ENCODE measurements at places on chromosomes 13 and 19.

DNA sequence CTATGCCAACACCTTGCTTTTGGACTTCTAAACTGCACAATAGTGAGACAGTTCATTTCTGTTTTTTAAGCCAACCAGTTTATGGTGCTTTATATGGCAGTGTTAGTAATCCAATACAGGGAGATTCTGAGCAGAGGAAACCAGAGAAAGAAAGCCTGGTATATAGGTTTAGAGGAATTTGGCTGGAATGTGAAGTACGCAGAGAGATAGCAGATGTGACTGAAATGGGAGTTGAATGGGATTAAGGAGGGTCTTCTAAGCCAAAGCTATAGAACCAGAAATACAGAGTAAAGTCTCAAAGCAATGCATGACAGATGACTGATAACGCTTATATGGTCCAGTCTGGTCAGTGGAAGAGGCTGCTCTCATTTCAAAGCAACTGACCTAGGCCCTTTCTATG lies 453.7 kb downstream of the GPC6 start:
- no peak for DNase-seq

DNA sequence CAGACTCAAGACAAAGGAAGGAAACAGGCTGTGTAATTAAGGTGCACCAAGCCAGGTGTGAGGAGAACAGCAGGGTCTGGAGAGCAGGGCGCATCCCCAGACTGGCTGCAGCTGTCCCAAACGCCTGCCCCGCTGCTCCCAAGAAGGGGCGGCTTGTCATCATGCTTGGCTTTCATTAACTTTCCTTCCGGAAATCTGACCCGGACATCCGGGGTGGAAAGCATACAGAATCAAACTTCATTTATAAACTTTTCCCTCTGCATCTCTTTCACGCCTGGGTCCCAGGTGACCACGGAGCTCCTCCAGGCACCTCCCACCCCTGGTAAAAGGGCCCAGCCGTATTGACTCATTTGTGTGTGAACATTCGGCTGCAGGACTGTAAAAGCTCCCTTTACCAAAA lies 31.7 kb downstream of the TSHZ3 start:
- no peak for DNase-seq

- DNase-seq = peak; percentile 57
Measured at GRCh38 chr19:47765523-47766358, 12.8 kb upstream of the SELENOW start.

GRCh38 chr19:52451241-52451640 lies 2.1 kb upstream of the ZNF578 start:
- no peak for DNase-seq

GRCh38 chr13:101127741-101128353 lies 288.5 kb downstream of the NALCN start:
- DNase-seq = no peak

DNA sequence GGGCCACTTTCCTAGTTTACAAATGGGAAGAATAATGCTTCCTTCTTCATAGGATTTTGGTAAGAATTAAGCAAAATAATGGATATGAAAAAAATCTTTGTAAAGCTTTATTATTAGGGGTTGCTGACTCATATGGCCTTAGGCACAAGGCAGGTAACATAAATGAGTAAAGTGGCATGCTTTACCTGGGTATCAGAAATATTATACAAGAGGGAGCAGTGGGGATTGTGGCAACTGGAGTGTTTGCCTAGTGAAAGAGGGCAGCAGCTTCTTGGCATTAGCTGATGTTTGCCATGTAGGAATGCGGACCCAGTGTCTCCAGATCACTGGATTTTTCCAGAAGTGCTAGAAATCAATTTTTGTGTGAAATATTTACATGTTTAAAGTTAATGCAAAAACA lies 19.5 kb downstream of the WDFY2 start:
- DNase-seq = no peak

DNA sequence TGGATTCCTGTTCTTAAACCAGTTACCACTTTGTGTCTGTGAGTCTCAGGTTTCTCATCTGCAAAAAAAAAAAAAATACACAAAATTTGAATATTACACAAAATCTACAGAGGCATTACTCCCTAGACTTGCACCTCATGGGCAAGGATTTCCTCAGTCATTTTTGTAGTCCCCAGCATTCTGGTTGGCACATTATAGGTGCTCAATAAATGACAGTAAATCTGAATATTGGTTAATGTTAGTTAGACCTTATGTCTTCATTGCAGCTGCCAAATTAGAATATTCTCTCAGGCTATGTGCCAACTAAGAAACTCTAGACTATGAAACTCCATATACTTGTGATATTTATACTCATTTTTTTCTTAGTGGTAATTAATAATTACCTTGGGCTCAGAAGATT lies 2.2 kb downstream of the ZNF507 start:
- DNase-seq = no peak

DNA sequence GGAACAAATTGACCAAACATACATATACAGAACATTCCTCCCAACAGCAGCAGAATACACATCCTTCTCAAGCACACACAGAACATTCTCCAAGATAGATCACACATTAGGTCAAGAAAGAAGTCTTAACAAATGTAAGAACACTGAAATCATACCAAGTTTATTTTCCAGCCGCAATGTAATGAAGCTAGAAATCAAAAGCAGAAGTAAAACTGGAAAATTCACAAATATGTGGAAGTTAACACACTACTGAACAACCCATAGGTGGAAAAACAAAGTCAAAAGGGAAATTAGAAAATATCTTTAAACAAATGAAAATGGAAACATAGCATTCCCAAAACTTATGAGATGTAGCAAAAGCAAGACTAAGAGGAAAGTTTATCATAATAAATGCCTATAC lies 692.6 kb downstream of the DIAPH3 start:
- no peak for DNase-seq

DNA sequence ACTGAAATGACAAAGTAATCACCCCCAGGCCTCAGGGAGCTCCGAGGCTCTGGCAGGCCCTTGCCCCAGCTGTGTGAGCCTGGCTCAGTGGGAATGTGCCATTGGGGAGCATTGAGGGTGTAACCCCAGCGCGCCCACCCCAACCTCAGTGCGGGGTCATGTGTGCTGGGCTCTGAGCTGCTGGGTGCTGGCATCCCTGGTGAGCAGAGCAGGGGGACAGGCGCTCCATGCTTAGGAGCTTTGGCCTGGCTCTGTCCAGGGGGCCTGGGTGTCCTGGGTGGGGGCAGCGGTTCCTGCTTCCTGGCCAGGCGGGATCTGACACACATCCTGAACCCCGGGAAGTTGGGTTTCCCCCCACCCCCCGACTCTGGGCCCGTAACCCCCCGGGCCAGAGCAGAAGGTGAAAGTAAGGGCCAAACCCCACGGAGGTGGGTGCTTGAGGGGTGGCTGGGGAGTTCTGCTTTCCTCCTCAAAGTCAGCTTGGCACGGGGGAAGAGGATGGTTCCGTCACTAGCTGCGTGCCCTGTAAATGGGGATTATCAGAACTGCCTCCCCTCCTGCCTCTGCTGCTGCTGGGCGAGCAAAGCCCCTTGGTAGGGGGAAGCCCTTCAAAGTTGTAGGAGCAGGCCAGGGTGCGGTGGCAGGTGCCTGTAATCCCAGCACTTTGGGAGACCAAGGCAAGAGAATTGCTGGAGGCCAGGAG lies 1.7 kb downstream of the LRP3 start:
- DNase-seq = no peak

- DNase-seq = peak; percentile 37
Measured at GRCh38 chr13:50531917-50532899, 311.3 kb downstream of the DLEU7 start.

GRCh38 chr13:79805317-79805716 lies 324.4 kb downstream of the NDFIP2 start:
- no peak for DNase-seq

- DNase-seq = peak; percentile 74
Measured at GRCh38 chr19:12757544-12758274, 6.1 kb downstream of the BEST2 start.
